EH (cell line): ENCODE measurements at places on chromosomes 6 and 20.

DNA sequence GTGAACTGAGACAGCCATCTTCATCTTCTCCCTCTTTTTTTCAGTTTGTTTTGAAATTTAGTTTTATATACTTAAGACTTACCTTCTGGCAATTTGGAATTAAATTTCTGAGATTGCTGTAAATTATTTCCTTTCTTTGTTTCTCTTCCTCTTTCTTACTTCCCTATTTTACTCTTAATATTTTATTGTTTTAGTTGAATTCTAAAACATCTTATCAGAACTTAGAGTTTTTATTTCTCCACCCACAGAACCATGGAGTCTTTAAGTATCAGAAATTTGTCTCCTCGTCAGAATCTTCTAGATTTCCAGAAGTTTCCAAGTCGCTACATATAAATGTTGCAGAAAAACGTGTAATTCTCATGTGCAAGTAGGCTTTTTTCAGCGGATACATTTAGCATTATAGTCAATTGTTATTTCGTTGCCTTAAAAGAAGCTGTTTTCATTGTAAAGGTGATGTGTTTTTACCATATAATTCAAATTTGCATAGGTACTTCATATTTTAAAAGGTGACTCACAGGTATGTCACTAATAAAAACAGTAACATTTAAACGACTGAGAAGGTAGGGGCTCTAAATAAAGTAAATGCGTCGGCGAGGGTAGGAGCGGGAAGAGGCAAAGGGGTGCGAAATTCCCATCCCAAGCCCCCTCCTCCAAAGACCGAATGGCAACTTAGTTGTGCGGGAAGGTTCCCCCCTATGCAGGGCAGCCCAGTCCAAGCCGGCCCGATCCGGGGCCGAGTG, 866 bp upstream of the MYO6 start:
- DNase-seq = no peak

DNA sequence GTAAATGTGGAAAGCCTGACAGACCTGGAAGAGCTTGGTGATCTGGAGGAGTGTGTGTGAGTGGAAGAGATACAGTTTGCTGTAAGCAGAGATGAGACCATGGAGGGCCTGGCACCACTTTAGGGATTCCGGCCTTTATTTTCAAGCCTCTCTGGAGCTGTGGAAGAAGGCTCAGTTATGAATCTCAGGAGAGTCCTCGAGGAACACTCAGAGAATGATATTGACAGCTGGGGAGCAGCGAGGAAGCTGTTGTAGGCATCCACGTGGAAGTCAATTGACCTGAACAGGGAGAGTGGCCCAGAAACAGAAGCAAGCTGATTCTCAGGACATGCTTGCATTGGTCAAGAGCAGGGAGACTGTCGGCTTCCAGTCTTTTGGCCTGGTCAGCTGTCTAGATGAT, 108.4 kb upstream of the FOXQ1 start:
- DNase-seq = no peak

GRCh38 chr20:57677584-57677982, 32.2 kb downstream of the PMEPA1 start:
- DNase-seq = no peak

GRCh38 chr6:113779656-113780055, 77.5 kb upstream of the MARCKS start:
- DNase-seq = no peak

GRCh38 chr6:5132731-5133130, 47.6 kb downstream of the PPP1R3G start:
- DNase-seq = peak; percentile 60

DNA sequence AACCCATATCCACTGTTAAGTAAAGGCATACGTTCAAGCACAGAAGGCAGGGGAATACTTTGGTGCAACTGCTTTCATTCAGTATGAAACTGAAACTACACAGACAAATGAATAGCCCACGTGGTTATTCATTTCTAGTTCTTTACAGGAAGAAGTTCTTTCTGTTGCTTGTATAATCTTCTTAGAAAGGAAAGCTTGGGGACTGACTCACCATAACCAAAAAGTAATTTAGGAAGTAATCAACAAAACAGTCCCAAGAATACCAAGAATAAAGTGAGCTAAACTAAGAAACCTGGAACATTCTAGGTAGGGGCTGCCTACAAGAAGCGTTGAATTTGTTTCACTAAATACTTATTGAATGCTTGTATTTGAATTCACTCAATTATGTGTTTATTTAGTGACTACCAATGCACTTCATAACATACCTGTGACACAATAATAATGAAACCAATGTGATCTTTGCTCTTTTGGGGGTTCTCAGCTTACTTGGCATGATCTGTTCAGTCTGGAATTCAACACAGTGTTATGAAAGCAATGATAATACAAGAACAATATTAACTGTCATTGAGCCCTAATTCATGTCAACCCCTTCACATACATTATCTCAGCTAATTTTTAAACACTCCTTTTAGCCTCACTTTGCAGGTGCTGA, 25.1 kb upstream of the KIAA0408 start:
- peak; percentile 68 for DNase-seq

GRCh38 chr6:168147205-168147738, 68.3 kb upstream of the FRMD1 start:
- no peak for DNase-seq

- DNase-seq = no peak
Measured at GRCh38 chr6:105322499-105323225, 80.2 kb downstream of the PREP start.

DNA sequence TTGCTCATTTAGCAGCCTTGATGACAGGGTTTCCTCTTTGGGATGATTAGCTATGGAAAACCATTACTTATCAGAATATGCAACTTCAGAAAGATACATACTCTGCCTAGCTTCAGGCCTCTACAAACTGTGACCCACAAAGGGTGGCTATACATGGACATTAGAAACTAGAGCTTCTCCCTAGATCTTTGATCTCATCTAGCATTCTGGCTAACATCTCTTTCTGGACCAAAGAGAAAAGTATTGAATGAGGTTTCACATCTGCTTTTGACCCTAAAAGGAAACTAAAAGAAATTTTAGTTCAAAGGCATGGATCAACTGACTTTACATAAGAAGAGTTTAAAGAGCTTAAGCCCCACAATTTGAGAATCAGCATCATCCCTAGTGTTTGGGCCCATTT, 12.4 kb upstream of the HMGN3 start:
- no peak for DNase-seq

DNA sequence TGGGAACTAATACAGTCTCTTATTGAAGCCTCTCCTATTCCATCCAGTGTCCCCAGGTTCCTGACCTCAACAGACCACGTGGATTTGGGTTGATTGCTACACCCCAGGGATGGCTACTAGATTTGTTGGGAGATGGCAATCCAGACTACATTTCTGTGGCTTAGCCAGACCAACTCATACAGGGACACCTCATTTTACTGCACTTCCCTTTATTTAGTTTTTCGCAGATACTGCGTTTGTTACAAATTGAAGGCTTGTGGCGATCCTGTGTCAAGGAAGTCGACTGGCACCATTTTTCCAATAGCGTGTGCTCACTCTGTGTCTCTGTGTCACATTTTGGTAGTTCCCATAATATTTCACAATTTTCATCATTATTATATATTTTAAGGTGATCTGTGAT, 10.3 kb upstream of the MTRF1L start:
- DNase-seq = no peak

GRCh38 chr20:57135875-57136274, 130.6 kb downstream of the BMP7 start:
- DNase-seq = peak; percentile 3

DNA sequence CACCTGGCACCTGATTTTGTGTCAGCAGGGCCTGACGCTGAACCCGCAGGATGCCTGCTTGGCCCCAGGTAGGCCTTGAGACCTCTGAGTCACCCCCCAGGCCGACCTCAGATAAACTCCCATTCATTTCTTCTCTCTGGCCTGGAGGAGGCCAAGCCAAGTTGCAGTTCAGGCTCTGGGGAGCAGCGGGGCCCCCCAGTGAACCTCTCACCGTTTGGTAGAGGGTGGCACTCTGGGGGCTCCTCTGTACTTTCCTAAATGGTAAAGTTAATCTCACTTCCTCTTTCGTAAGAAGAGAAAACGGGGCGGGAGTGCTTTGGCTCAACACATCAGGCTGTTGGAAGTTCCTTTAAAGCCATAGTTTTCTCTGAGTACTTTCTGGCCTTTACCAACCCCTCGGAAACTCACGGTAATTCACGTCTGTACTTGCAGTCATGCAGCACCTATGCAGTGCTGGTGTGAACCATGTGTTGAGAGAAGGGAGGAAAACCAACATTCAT, 2.8 kb downstream of the SIRPA start:
- no peak for DNase-seq

DNA sequence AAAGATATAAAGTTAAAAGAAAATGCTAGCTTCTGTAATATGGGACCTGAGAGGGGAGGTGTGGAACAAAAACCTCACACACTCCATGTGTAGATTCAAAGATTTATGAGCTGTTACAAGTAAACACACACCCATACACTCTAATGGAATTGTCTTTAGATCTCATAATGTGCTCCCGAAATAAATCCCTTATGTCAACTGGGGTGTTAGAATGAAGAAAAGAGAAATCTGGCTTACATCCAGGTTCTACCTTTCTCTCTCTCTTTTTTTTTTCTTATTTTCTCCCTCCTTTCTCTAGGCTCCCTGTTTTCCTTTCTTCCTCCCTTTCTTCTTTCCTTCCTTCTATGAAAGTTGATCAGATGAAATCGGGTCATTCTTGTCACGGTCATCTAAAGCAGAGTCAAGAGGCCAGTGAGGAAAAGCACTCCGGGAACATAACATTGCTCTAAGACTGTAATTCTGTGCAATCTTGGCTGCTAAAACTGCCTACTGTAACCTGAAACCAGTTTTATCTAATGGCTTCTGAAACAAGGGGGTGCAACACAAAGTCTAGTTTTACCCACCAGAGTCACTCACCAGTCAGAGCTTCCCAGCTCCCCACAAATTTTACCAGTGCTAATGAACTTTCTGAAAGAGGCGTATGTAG, 68.3 kb upstream of the BTBD3 start:
- peak; percentile 33 for DNase-seq

DNA sequence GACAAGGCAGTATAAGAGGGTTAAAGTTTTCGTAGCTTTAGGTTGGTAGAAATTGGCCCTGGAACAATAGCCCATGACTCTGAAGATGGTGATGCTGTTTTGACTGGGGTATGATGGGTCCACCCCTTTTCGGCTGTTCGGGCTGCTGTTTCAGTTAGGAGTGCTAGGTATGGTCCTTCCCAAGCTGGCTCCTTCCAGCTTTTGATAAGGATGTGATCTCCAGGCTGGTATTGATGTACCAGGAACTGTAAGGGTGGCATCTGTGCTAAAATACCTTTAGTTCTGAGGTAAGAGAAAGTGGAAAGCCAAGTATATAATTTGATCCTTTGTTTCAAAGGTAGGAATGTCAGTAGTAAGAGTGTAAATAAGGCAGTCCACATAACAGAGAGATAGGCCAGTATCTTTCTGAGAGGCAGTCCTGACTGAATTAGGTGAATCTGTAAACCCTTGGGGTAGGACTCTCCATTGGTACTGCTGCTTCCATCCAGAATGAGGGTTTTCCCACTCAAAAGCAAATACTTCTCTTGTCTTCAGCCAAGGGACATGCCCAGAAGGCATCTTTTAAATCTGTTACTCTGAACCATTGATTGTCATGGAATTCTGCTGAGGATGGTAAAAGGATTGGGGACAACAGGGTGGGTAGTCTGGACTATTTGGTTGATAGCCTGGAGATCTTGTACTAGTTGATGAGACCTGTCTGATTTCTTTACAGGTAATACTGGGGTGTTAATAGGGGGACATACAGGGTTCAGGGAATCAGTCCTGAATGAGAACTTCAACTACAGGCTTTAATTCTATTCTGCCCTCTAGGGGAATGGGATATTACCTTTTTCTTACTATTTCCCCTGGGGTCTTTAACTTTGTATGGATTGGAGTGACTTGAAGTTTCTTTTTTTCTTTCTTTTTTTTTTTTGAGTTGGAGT, 6.1 kb upstream of the ZNFX1 start:
- no peak for DNase-seq

- peak; percentile 29 for DNase-seq
Measured at GRCh38 chr6:136550330-136551071, at the start of gene MAP7. Gene MAP7, minus strand, starts transcription at chr6:136550422. Its CDS starts 14 bp downstream, at chr6:136550408.

GRCh38 chr6:34213772-34214171, 22.9 kb upstream of the HMGA1 start:
- DNase-seq = peak; percentile 38

DNA sequence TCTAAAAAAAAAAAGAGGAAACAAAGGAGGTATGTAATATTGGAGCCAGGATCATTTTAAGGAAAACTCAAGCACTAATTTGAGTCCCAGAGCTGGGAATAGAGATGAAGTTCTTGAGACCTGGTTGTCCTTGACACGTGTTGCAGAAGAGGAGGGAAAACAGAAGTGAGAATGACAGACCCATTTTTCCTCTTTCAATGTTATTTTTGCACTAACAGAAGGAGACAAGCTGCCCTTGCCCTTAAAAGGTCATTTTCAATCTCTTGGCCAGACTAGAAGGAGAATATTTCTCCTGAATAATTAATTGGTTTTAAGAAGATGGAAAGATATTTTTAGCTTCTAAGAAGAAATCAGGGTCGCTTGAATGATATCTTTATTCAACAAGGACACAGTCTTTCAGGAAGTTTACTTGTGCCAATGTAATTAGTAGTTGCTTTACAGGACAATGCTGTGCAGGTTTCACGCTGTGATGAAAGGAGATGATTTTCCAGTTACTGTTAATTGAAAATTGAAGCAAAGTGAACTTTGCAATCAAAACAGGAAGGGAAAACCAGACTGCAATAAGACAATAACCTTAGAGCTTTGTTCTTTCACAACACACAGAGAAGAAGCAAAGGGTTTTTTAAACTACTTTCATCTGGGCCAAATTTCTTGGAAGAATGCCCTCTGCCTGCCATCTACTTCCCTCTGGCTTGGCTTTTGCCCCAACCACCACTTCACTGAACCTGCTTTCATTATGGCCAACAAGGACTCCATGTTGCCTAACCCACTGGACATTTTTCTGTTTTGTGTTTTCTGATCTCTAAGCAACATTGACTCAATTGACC, 107.8 kb upstream of the SHLD1 start:
- DNase-seq = peak; percentile 48

GRCh38 chr6:36577301-36577700, 16.9 kb upstream of the SRSF3 start:
- peak; percentile 95 for DNase-seq

GRCh38 chr6:33469661-33470060, 15.3 kb downstream of the ZBTB9 start:
- DNase-seq = no peak

DNA sequence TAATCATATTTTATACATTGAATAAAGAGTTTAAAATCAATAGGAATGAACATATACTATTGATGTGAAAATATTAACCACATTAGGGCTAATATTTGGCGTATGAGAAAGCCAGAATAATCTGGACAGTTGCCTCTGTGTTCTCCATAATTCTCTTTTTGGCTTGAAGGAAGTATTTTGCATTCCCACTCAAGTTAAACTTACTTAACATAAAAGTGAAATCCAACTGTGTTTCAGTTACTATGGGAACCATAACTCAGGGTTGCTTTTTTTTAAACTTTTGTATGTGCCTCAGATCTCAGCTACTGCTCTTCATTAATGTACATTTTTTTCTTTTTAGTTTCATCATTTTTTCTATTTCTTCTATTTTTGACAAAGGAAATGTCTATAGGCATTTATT, 479.8 kb downstream of the NKAIN2 start:
- no peak for DNase-seq
